ENCODE measurements at places on chromosomes 7 and 10. TPM values are rescaled to one million over a fixed set of nuclear protein-coding genes. Genes with fewer than 3 reads are reported as not detected.
A peak's percentile ranks its signal among the peaks of the same experiment; 100 is the strongest.

GRCh38 chr7:39430909-39431641 is 135.1 kb upstream of the YAE1 start:
- DNase-seq: no peak

- DNase-seq: no peak
Observed at GRCh38 chr7:116455009-116455408, 44.5 kb upstream of the CAV2 start.

DNA sequence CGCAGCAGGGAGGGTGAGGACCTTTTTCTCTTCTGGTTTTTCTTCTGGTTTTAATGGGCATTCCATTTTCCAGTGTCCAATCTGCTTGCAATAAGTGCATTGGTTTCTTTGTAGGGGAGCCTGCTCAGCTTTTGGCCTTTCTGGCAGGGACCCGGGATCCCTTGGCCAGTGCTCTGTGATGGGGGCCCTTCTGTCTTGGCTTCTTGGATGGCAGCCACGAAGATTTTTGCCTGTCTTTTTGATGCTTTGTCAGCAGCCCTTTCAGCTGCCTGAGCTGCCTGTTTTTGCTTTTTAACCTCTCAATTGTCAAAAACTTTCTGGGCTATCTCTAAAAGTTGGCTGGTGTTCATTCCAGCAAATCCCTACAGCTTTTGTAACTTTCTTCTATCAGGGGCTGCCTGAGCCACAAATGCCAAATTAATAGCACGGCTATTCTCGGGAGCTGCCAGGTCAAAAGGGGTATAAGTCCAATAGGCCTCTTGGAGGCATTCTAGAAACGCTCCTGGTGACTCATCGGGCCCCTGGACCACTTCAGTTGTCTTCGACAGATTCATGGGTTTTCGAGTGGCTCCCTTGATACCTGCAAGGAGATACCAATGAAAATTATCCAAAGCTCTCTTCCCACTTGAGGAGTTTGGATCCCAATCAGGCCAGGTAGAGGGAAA is 179.9 kb upstream of the MBL2 start:
- no peak for DNase-seq

GRCh38 chr10:103823706-103824272 is 31.6 kb downstream of the SH3PXD2A start:
- no peak for DNase-seq

- no peak for DNase-seq
Observed at GRCh38 chr7:39621261-39621660, 2.1 kb upstream of the RALA start.

DNA sequence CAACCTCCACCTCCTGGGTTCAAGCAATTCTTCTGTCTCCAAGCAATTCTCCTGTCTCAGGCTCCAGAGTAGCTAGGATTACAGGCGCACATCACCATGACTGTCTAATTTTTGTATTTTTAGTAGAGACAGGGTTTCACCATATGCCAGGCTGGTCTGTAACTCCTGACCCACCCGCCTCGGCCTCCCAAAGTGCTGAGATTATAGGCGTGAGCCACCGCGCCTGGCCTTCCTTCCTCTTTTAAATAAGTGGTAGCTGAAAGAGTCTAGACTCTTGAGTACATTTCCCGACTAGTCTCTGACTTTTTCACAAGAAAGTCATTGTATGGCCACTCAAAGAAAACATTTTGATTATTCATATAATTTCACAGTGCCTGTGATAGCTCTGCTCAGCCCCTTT is 636.2 kb upstream of the ANKRD30A start:
- DNase-seq: no peak

GRCh38 chr7:148142660-148143248 is 447.8 kb upstream of the C7orf33 start:
- DNase-seq: peak; percentile 67

GRCh38 chr10:44153918-44154670 is 230.8 kb downstream of the CXCL12 start:
- DNase-seq: no peak

DNA sequence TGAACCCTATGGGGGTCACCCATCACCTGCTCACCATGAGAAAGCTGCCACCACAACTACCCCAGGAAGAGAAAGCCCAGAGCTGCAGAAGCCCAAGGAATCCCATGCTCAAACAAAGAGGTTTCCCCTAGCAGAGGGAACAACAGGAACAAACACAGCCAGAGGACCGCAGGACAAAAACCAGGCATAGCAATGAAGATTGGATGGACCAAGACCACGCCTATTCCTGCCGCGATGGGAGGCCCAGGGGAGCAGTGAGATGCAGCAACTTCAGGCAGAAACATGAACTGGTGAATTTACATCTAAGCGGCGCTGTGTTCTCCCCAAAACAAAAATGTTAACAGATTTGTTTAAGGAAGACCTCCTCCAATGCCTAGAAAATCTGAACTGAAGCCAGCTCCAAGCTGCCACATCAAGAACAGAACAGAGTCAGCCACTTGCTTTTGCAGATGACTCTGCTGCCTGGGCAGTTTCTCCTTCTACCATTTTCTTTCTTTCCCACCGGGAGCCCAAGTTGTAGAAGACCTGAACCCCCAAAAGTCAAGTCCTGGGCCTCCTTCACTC is 134.2 kb upstream of the NEBL start:
- DNase-seq: no peak

- no peak for DNase-seq
Observed at GRCh38 chr10:15118615-15119014, 21.5 kb downstream of the RPP38 start.

Gene ADAM22
- total RNA-seq: 3.6 TPM

Gene RNF148
- total RNA-seq: 4.9 TPM

Gene PAPOLB
- total RNA-seq: not detected
